ENCODE measurements at places on chromosomes 6 and 20. TPM values are rescaled to one million over a fixed set of nuclear protein-coding genes. Genes with fewer than 3 reads are reported as not detected.

- DNase-seq: no peak
Observed at GRCh38 chr20:45157962-45158361, 16.7 kb upstream of the PI3 start.

DNA sequence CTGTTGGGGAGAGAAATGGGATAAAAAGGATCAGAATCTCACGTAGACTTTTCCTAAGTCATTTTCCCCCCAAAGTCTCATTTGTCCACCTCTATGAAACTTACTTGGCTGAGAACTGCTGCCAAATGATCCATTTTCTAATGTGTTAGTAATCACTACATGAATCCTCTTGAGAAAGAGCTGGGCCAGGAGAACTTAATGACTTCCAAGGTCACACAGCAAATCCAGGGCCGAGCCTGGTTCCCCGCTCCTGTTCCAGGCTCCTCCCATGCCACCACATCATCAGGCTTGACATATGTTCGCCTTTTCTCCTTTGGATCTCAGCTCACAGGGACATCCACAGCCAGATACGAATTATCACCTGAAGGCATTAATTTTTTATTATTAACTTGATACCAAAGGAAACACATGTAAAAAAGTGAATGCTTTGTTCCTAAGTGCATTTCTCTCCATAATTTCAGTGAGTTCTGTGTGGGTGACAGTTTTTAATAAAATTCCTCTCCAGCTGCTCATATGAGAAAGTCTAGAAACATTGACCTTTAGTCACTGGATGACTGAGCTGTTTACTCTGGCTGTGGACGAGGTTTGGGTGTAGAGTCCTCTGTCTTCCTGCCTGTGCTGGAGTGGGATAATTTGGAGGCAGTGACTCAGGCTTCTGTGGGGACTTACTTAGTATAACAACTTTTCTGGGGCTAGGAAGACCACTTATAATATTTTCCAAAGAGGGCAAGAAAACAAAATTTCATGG, 276.3 kb downstream of the PAX1 start:
- no peak for DNase-seq

GRCh38 chr6:127971945-127972391, 71.1 kb upstream of the THEMIS start:
- no peak for DNase-seq

DNA sequence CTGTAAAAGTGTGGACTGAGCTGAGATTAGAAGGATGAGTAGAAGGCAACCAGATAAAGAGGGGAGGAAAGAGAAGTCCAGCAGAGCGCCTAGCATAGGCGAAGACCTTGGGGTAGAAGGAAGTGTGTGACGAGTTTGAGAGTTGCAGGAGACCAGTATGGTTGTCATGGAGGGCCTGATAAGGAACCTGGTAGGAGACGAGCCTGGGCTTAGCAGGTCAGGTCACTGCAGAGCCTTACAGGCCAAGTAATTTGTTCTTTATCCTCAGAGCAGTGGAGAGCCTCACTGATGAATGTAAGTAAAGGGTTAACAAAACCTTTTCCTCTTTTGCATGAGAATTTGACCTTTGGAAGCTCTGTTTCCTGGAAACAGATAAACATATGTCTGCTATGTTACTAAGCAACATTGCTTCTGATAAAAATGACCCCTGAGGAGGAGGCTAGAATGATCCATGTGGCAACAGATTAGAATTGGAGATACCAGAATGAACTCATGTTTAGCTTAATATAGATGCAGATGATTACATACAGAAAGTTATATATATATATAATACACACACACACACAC, 2.9 kb upstream of the TMEM74B start:
- no peak for DNase-seq

- no peak for DNase-seq
Observed at GRCh38 chr6:142699391-142699790, 245.6 kb downstream of the HIVEP2 start.

GRCh38 chr6:119541132-119541905, 191.8 kb upstream of the MAN1A1 start:
- DNase-seq: no peak

DNA sequence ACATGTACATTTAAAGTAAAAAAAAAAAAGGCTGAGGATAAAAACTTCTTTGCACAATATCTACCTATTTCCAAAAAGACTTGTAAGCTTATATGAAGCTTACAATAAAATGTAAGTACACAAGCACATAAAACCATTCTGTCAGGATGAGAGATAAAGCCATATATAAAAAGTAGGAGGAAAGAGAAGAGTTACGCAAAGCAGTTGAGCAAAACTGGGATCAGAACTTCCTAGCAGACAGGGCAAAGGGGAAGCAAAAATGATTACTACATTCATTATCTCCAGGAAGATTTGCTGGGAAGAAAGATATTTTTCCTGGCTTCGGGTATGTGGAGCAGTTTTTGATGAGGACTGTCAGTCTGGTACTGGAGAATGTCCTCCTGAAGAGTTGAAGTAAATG, 198.1 kb downstream of the MTFR2 start:
- DNase-seq: no peak

DNA sequence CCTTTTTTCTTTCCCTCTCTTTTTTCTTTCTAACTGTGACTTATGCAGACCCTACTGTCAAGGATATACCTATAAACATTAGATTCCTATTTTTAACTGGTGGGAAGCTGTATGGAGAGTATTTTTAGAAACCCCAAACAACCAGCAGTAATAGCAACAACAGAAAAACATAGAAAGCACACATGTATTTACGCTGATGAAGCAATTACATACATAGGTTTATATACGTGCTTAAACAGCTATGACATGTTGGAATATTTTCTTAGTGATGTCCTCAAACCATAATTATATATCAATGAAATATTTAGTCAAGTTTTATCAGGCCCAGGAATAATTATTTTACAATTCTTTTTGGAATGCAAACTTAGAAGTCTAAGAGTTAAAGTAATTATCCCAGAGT, 294.3 kb upstream of the SOX4 start:
- DNase-seq: no peak

The THBS2 gene
- 6.5 TPM for total RNA-seq

GRCh38 chr6:168009331-168009730, 11.9 kb downstream of the KIF25 start:
- DNase-seq: no peak

DNA sequence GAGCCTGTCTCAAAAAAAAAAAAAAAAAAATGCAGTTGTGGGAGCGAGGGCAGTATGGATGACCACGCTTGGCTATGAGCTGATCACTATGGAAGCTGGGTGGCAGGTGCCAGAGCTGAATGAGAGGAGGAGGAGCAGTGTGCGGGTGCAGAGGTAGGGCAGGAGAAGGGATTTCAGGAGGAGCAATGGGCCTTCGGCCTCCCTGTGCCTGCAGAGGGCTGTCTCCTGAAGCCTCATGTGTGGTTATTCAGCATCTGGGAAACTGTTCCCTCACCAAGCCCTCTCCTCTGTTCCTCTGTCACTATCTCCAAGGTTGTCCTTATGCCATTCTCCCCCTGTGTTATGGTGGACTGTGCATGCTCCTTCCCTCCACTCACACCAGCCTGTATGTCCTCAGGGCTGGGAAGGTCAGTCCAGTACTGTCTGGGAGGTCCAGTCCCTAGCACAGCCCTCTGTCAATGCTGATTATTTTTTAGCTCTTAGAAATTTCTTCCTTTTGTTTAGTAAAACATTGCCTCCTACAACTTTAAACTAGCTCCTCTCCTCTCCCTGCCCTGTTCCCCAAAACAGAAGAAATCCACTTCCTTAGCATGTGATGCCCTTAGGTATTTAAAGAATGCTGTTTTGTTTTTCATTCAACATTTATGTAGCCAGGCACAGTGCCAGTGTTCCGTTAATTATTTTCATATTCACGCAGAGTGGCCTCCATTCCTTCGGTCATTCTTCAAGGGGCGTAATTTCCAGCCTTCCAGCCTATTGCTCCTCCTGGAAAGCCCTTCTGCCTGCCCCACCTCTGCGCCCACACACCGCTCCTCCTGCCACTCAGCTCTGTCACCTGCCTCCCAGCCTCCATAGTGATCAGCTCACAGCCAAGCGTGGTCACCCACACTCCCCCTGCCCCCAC, 48.9 kb downstream of the CNBD2 start:
- no peak for DNase-seq

GRCh38 chr6:42300701-42301100, 83.0 kb upstream of the MRPS10 start:
- DNase-seq: no peak

- DNase-seq: no peak
Observed at GRCh38 chr20:2379511-2380229, 1.0 kb upstream of the TGM6 start.

The RIN2 gene
- 9.0 TPM for total RNA-seq

DNA sequence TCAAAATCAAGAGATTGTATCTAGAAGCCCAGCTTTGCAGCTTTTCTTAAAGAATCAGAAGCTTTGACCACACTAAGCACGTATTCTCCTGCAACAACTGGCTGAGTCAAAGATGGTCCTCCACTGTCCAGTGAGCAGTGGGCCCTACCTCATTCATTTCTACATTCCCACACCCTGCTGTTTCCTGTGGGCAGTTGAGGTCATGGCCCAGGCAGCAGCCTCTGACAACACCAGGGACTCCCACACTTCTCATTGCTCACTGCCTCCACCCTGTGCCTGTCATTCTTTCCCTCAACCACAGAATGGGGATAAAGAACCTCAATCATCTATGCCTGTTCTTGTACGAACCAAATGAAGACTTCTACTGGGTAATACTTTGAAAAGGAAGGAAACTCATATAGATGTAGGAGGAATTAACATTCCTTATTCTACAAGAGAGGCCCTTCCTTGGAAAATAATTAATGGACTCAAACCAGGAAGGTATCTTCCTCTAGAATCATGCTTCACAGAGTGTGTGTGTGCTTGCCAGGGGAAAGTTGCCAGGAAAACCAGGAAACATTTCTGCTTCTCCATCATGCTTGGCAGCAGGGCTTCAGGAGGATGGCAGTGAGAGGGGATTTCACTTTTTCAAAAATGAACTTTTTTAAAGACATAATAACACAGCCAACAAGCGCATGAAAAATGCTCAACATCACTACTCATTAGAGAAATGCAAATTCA, 191.7 kb upstream of the RIN2 start:
- no peak for DNase-seq

DNA sequence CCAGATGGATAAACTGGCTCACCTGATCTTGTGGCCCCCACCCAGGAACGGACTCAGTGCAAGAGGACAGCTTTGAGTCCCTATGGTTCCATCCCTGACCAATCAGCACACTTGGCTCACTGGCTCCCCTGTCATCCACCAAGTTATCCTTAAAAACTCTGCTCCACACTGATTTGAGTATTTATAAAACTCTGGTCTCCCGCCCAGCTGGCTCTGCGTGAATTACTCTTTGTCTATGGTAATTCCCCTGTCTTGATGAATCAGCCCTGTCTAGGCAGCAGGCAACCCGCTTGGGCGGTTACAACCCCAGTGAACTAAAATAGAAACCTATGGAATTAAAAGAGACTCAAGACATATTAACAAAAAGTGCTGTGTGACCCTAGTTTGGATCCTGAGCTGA, 38.1 kb upstream of the CD83 start:
- no peak for DNase-seq

The PAX1 gene
- total RNA-seq: not detected

DNA sequence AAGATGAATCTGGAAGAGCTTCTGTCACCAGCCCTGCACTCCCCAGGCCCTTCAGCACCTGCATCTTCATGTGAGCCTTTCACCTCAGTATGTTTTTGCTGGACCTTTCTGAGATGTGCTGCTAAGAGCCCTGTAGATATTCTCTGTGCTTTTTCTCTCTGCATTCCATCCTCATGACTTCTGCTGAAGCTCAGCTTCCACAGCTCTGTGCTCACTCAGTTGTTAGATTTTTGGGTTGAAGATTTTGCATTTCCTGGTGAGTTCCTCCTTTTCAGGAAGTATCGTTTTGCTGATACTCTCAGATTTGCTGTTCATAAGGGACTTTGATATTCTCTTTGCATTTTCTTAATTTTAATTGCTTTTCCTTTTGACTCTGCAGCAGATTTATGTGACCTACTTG, 18.3 kb downstream of the KIAA1586 start:
- DNase-seq: no peak

The SLC4A11 gene
- total RNA-seq: under 0.01 TPM

The HLA-DOA gene
- 0.82 TPM for total RNA-seq

DNA sequence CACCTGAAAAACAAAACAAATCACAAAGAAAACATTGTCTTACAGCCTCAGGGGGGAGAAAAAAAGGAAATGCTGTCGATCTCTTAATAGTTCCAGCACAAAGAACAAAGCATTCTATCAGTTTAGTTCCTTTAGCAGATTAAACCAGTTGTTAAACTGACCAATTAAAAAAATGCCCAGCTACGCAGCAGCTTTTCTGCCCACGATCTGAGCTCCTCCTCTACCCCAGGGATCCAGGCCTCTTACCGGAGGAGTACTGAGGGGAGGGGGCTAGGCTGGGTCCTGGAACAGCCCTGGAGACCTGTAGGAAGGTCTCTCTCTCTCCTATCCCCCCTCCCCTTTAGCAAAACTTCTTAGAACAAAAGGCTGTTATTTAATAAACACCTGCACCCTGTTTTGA, 13.4 kb downstream of the PTK7 start:
- DNase-seq: no peak

- no peak for DNase-seq
Observed at GRCh38 chr6:109039795-109040194, 54.9 kb downstream of the SESN1 start.

The TFAP2D gene
- 2.9 TPM for total RNA-seq

GRCh38 chr6:169145496-169145895, 108.2 kb downstream of the THBS2 start:
- no peak for DNase-seq

DNA sequence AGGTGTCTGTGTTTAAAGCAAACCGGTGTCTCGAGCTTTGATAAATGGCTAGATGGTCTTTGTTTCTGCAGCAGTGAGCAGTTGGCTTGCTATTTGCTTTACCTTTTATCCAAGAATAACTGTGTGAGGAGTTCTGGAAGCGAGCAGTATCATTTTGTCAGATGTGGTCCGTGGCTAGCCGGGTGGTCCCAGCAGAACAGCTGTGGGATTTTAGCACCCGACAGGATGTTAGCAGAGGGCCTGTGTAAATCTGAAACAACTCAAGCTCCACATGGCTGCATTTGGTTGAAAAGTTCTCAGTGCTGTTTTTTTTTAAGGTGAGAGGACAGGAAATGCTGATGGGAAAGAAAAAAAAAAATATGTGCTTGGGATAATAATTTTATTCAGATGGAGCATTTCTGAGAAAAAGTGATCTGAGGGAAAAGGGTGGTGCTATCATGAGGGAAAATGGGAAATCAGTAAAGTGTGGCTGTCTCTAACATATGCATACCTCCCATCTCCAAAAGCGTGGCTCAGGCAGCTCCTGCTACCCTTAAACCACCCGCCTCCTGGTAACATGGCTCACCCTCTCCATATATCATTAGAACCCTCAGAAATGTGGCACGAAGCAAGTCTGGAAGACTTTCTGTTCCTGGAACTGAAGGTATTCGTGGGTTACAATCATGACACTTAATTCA, 215.4 kb downstream of the TSHZ2 start:
- DNase-seq: no peak

The IL22RA2 gene
- total RNA-seq: not detected

Measured in frontal cortex (tissue), 4 donors.